Left cardiac atrium (tissue), 4 donors: ENCODE measurements at places on chromosomes 16 and 17.

DNA sequence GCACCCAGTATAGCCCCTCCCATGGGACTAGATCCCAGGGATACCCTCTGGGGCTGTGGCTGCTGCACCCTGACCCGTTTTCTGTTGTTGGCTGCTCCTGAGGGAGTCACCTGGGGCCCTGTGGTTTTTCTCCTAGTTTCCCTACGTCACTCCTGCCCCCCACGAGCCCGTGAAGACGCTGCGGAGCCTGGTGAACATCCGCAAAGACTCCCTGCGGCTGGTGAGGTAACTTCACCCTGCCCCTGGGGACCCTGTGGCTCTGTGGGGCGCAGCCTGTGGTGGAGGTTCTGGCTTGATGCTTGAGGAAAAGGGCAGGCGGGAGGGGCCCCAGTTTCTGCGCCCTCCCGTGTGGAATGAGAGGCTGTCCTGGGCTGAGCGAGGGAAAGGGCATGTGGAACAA, 27.2 kb downstream of the MGRN1 start:
- DNase-seq, result no peak

DNA sequence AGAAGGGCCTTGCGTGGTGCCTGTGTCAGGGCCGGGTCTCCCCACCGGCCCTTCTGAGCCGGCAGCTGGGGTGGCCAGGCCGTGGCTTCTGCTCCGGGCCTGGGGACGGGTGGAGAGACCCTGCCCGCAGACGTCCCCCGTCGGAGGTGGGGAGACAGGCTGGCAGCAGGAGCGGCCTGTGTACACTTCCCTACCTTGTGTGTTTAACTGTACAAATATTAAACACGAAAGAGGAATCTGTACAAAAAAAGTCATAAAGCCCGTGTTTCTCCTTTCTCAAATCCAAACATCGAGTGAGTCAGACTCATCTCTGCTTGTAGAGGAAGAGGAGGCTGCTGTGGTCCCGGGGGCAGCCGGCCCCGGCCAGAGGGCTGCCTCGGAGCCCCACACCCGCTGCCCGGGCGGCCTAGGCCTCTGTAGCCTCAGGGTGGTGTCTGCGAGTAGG, 2.0 kb downstream of the CACNA1H start:
- no peak for DNase-seq

GRCh38 chr17:78407387-78408000, 29.0 kb downstream of the PGS1 start:
- DNase-seq, result no peak

DNA sequence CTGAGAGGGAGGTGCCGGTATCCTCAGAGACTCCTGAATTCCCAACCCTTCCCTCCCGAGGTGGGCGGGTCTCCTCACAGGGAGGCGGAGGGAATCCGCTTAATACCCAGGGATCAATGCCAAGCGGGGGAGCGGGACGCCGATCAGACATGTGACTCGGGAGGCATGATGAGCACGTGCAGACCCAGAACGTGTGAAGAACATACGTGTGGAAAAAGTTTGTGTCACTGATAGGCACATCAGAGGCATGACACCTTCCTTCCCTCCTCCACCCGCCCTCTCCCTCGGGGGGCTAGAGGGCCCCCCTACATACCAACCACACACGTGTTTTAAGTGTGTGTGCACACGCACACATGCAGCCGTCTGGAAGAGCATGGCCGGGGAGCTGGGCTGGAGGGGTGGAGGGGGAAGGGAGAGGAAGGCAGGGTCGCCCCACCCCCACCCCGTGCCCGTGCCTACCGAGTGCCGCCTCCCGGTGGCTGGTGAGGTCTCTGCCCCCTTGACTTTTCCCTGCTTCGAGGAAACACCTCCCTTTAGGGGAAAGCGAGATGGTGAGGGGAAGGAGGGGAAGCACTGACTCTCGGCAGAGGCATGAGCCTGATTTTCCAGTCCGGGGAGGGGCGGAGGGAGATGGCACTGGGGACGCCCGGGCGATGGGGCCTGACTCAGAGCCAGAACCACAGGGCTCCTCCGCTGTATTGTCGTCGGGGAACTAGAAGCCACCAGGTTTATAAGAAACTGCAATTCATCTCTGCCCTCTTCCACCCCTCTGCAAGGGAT, 12.1 kb upstream of the TBX21 start:
- DNase-seq, result no peak

- DNase-seq, result no peak
Measured at GRCh38 chr16:15779664-15780351, 77.0 kb downstream of the MYH11 start.
